ENCODE measurements at places on chromosomes 6 and 20. TPM values are rescaled to one million over a fixed set of nuclear protein-coding genes. Genes with fewer than 3 reads are reported as not detected.
A peak's percentile ranks its signal among the peaks of the same experiment; 100 is the strongest.

DNA sequence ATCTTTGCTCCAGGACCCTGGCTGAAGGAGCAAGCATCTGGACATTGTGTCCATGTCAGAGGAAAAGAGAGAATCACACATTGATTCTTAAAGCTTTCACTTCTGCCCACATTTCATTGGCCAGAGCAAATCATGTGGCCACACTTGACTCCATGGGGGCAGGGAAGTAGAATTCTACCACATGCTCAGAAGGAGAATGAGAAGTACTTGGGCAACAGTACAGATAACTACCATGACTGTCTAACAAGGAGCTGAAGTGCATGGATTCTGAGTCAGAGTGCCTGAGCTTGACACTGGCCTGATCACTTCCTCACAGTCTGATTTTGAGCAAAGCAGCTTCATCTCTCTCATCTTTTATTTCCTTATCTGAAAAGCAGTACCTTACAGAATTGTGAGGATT lies 38.6 kb downstream of the GHRH start:
- H3K27ac ChIP-seq, result no peak overlapping the region
- no peaks in the 10 kb centered on the region for H3K27me3 ChIP-seq
- H3K4me1 ChIP-seq, result peaks cover 2% of the 10 kb centered on the region
- H3K36me3 ChIP-seq, result peaks cover 33% of the 10 kb centered on the region
- no peak overlapping the region for H3K4me3 ChIP-seq

The OPRL1 gene
- 0.36 TPM for total RNA-seq

DNA sequence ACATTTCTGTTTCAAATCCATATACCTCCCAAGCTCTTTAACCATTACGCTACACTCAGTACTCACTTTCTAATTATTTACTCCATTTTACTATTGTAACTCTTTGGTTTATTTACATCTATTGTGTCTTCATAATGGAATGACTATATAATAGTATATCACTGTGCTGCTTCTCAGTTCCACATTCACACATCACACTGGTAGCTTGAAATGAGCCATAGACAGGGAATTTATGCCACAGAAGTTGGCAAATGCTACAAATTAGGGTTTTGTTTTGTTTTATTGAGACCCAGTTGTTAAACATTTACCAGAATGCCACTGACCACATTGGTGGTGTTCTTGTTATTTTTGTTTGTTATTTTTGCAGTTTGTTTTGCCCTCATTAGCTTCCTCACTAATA lies 213.9 kb downstream of the KCNQ5 start:
- H3K4me3 ChIP-seq, result no peak overlapping the region
- H3K36me3 ChIP-seq, result no peaks in the 10 kb centered on the region
- no peak for DNase-seq
- no peak overlapping the region for H3K27ac ChIP-seq

GRCh38 chr20:61785567-61785816 lies 280.2 kb downstream of the TAF4 start:
- no peak overlapping the region for H3K4me3 ChIP-seq
- H3K27me3 ChIP-seq, result no peaks in the 10 kb centered on the region
- no peak overlapping the region for H3K27ac ChIP-seq

- no peaks in the 10 kb centered on the region for H3K36me3 ChIP-seq
- H3K4me1 ChIP-seq, result no peaks in the 10 kb centered on the region
- no peak for DNase-seq
- no peak overlapping the region for H3K4me3 ChIP-seq
These were observed 125.0 kb upstream of the LAMA2 start for GRCh38 chr6:128757961-128758360.

- H3K27me3 ChIP-seq, result peaks cover 8% of the 10 kb centered on the region
- no peaks in the 10 kb centered on the region for H3K36me3 ChIP-seq
- no peak for DNase-seq
- H3K4me3 ChIP-seq, result no peak overlapping the region
- no peak overlapping the region for H3K27ac ChIP-seq
These were observed 12.7 kb downstream of the IL17F start for GRCh38 chr6:52231406-52232127.

DNA sequence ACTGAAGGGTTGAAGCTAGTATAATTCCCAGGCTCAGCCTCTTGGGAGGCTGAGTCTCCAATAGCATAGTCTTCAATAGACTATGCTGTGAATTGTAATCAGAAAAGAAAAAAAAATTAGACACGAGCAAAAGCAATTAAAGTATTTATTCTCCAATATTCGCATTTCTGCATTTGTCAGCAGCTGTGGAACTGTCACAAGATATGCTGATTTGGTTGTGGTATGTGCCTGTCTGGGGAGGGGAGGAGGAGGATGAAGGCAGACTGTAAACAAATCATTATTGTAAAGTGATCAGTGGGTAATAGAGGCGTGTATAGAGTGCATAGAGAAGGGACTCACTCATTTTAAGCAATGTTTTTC lies 10.1 kb upstream of the BICRAL start:
- no peaks in the 10 kb centered on the region for H3K36me3 ChIP-seq
- no peaks in the 10 kb centered on the region for H3K27me3 ChIP-seq
- H3K27ac ChIP-seq, result no peak overlapping the region

GRCh38 chr6:36755435-36756348 lies 58.1 kb downstream of the RAB44 start:
- H3K27me3 ChIP-seq, result peaks cover 5% of the 10 kb centered on the region
- no peaks in the 10 kb centered on the region for H3K36me3 ChIP-seq
- peak; percentile 72 for DNase-seq

DNA sequence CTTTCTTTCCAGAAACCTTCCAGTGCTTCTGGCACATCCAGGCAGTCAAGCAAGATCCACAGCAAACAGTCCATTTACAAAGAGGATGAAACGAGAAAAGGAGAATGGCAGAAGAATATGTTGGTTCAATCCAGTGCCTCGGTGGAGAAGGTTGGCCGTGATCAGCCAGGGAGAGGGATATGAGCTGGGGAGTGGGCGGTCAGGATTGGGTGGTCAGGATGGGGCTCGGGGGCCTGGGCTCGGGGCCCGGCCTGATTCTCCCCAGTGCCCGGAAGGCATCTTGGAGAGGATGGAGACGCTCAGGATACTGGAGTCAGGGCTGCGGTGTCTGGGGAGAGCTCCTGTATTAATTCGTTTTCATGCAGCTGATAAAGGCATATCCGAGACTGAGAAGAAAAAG lies 61.3 kb downstream of the EFCAB8 start:
- no peaks in the 10 kb centered on the region for H3K36me3 ChIP-seq
- peaks cover 6% of the 10 kb centered on the region for H3K27me3 ChIP-seq
- H3K27ac ChIP-seq, result no peak overlapping the region

DNA sequence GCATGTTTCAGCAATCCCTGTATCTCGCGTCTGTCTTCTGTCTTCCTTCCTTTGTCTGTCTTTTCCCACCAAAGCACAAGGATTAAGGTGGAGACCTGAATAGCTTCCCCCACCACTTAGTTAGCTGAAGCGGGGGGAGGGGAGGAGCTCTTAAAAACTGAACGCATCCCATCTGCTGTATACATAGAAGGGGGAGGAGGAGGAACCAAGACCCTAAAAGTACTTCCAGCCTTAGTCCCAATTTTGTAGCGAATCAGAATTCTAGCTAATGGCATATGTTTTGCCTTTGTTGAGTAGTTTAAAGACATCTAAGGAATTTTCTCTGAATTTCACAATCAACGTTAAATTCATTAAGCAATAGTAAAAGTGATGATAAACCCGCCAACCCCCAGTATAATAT lies 47.9 kb downstream of the GNAS start:
- H3K36me3 ChIP-seq, result peaks cover 28% of the 10 kb centered on the region
- no peak overlapping the region for H3K4me3 ChIP-seq
- H3K4me1 ChIP-seq, result peaks cover 22% of the 10 kb centered on the region
- no peaks in the 10 kb centered on the region for H3K27me3 ChIP-seq
- DNase-seq, result no peak

The BPIFA1 gene
- total RNA-seq, result not detected

DNA sequence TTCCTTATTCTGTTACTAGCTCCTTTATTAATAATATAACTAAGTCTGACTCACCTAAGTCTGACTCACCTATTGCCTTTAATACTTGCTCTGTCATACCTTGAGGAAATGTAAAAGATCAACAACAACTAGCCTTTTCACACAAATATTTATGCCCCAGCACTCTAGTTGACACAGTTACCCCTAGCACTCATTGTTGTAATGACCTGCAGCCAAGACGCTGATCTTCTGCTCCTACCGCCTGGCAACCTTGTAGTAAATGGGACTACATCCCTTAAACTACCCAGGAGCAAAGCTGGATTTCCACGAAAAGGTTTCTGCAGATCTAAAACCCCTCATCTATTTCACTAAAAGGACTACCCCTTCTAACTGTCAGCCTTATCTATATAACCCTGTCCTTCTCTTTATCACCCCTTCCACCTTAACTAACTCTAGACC lies 90.0 kb downstream of the PLG start:
- no peak for DNase-seq
- no peaks in the 10 kb centered on the region for H3K36me3 ChIP-seq
- no peak overlapping the region for H3K27ac ChIP-seq
- H3K4me3 ChIP-seq, result no peak overlapping the region

The PHACTR3 gene
- not detected for total RNA-seq

The SRF gene
- 20.6 TPM for total RNA-seq

- no peaks in the 10 kb centered on the region for H3K27me3 ChIP-seq
- H3K4me1 ChIP-seq, result peaks cover 5% of the 10 kb centered on the region
- H3K4me3 ChIP-seq, result no peak overlapping the region
- no peak overlapping the region for H3K27ac ChIP-seq
These were observed 11.2 kb downstream of the OGFRL1 start for GRCh38 chr6:71299541-71300470.

The YWHAB gene
- 78.0 TPM for total RNA-seq

DNA sequence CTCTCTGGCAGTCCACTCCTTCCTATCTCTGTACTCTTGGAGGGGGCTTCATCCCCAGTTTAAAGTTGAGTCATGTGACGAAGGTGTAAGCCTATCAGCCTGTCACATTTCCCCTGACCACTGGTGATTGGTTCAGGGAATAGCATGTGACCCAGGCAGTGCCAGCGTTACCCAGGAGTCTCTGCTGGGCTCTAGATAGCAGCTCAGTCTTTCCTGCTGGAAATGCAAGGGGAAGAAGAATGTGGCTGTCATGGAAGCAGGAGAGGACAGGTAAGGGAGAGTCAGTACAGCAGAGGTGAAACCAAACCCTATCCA lies 35.6 kb upstream of the NFATC2 start:
- no peak for DNase-seq
- H3K4me1 ChIP-seq, result no peaks in the 10 kb centered on the region
- no peak overlapping the region for H3K4me3 ChIP-seq
- no peaks in the 10 kb centered on the region for H3K36me3 ChIP-seq
- H3K27ac ChIP-seq, result no peak overlapping the region

The GPR6 gene
- total RNA-seq, result not detected

- H3K27ac ChIP-seq, result no peak overlapping the region
- H3K36me3 ChIP-seq, result no peaks in the 10 kb centered on the region
- no peak overlapping the region for H3K4me3 ChIP-seq
These were observed 124.7 kb downstream of the SAMD5 start for GRCh38 chr6:147633191-147633590.

DNA sequence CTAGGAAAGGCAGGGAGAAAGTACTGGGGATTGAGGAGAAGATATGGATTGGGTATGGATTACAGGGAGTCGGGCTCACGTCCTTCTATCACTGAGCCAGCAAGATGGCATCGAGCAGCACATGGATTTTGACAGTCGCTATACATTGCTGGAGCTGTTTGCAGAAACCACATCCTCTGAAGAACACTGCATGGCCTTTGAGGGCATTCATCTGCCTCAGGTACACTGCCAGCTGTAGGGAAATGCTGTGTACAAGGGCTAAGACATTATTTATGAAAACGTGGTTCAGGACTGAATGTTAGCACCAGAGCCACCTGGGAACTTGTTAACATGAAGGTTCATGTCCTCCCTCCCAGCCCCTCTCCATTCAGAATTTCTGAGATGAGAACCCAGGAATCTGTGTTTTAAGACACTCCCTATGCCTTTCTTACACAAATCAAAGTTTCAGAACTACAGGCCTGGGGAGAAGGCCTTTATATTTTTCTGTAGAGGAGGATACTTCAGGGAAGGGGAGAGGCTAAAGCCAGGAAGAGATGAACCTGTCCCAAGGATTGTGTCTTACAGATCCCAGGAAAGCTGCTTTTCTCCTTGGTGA lies 3.5 kb downstream of the CUL9 start:
- H3K36me3 ChIP-seq, result peaks cover 41% of the 10 kb centered on the region
- no peaks in the 10 kb centered on the region for H3K27me3 ChIP-seq
- peaks cover 2% of the 10 kb centered on the region for H3K4me1 ChIP-seq
- no peak overlapping the region for H3K4me3 ChIP-seq

DNA sequence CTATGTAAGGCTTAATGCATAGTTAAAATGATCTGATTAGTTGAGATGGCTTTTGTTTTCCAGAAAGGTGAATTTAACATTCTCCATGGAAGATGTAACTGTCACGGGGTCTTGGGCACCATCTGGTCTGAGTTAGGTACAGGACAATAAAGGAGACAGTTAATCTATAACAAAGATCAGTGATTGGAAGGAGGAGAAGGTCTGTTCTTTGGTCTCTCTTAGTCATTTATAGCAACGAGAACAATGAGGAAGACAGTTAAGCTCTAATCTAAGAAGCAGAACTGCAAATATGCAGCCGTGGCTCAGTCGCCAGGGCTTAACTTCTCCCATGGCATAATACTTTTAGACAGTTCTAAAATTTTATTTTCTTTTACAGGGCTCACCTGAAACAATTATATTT lies 405.5 kb upstream of the SULF2 start:
- DNase-seq, result no peak
- H3K36me3 ChIP-seq, result no peaks in the 10 kb centered on the region
- no peaks in the 10 kb centered on the region for H3K4me1 ChIP-seq
- peaks cover under 1% of the 10 kb centered on the region for H3K27me3 ChIP-seq

The SMLR1 gene
- not detected for total RNA-seq

GRCh38 chr6:133967347-133967746 lies 14.3 kb downstream of the TBPL1 start:
- H3K4me1 ChIP-seq, result peaks cover 7% of the 10 kb centered on the region
- H3K36me3 ChIP-seq, result no peaks in the 10 kb centered on the region
- DNase-seq, result no peak
- no peaks in the 10 kb centered on the region for H3K27me3 ChIP-seq
- no peak overlapping the region for H3K4me3 ChIP-seq

DNA sequence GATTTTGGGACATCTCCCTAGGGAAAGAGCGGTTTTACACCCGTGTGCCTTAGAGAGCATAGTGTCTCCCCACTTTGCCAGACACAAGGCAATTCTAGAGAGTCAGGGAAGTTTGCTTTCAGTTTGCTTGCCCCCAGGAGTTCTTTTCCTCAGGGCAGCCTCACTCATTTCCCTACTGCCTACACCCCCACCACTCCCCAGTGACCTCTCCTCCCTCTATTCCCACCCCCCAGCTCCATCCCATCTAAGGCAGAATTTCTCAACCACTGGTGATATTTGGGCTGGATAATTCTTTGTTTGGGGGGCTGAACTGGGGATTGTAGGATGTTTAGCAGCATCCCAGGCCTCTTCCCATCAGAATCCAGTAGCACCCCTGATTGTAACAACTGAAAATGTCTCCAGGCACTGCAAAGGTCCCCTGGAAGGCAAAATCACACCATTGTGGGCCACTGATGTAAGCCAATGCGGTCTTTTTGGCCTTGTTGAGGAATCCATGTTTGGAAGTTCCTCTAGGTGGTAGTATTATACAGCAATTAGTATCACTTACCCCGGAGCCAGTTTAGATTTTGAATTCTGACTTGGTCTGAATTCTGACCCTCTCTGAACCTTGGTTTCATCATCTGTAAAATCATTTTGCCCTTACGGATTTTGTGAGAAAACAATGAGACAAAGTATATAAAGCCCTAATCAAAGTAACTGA lies 1.3 kb downstream of the EPPIN start:
- no peaks in the 10 kb centered on the region for H3K36me3 ChIP-seq
- H3K4me1 ChIP-seq, result no peaks in the 10 kb centered on the region
- H3K27me3 ChIP-seq, result peaks cover 5% of the 10 kb centered on the region
- no peak overlapping the region for H3K27ac ChIP-seq
